ENCODE measurements at places on chromosomes 7 and 10.

DNA sequence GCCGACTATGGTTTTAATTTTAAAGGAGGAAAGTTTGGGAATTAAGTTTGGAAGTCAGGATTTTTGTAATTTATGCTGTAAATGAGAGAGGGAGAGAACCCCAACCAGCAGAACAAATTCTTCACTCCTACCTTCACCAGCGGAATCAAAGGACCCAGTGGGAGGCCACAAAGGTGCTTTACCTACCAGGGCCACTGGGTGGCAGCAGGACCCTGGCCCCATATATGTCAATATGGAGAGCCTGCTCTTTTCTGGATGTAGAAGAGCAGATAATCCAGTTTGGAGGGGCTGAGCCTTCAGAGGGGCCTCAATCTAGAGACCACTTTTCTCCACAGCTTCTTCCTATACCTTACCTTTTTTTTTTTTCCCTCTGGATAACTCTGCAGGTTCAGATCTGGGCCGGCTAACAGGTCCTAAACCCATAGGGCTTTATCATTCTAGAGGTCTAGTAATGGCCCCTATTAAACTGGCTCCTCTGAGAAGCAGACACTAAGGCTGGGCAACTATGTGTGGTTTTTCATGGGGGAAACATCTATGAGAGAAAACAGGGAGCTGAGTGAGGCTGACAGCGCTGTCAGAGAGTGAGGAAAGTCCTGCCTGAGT is 8.5 kb upstream of the SCD start:
- peak; percentile 61 for DNase-seq

GRCh38 chr10:110546499-110547110 is 20.9 kb upstream of the SMC3 start:
- DNase-seq: no peak

DNA sequence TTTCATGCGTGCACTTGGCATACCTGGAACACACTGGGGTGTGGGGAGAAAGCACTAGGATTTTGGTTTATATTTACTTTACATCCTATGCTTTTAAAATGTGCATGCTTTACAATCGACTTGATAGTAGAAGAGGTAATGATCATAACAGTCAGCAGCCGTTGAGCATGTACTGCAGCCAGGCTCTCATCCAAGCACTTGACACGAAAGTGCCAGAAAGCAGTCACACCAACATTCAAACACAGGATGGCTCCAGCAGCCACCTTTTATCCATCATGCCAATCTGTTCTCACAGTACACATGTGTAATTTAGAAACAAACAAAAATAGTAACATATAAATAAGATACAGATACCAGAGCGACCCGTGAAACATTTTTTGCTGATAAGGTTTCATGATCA is 1.2 kb upstream of the FAM241B start:
- DNase-seq: no peak

DNA sequence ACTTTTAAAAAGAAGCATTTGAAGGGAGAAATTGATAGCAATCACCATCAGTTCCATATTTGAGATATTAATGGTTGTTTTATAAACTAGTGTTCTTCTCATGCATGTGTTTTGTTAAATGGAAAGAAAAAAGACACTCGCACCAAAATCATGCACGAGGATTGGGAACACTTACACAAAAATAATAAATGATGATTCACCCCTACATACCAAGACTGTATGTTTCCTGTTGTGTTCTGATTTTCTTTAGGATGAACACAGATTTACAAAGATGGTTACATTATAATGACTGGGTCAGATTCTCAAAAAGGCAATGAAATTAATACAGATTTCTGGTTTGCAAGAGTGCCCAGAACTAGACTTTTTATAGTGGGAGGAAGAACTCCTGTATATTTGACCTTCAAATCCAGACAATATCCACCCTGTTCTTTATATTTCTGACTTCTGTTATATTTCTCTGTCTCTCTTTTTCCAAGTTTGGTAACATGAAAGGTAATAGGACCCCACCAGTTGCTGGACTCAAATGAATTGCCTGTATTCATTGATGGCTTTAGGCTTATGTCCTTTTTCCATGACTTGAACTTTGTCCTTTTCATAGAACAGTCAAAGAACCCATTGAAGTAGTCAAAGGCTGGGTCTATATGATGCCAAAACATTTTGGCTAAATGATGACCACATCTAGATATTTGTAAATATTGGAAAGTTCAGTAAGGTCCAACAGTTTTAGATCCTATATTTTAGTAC is 54.4 kb downstream of the SEMA3A start:
- DNase-seq: no peak

DNA sequence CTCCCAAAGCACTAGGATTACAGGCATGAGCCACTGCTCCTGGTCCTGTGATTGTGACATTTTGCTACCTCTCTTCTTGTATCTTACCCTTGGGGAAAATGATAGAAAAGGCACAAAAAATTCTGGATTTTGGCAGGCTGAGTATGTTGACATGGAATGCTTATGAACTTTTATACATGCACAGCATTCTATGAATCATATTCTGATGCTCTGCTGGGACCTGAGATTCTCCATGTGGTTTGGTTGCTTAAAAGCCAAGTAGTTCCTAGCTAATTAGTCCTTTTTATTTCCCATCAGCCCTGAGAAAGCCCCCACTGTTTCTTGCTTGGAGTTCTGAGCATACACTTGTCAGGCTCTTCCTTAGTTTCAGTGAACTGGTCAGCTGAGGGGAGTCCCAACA is 8.3 kb upstream of the KAZALD1 start:
- no peak for DNase-seq

DNA sequence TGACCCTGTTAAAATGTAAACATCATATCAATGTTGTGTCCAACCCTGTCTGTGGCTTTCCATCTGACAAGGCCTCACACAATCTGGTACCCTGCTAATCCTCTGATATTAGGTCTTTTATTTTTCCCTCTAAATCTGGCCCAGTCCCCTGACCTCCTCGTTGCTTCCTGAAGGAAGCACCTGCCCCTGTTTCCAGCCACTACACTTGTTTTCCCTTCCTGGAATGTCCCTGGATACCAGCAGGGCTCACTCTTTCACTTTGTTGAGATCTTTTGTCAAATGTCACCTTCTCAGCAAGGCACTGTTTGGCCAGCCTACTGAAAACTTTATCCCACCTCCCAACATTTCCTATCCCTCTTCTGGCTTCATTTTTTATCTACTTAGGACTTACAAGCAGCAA is 2.1 kb downstream of the SAMD9L start:
- no peak for DNase-seq

GRCh38 chr7:57427594-57427993 is 22.4 kb upstream of the ZNF716 start:
- DNase-seq: no peak

DNA sequence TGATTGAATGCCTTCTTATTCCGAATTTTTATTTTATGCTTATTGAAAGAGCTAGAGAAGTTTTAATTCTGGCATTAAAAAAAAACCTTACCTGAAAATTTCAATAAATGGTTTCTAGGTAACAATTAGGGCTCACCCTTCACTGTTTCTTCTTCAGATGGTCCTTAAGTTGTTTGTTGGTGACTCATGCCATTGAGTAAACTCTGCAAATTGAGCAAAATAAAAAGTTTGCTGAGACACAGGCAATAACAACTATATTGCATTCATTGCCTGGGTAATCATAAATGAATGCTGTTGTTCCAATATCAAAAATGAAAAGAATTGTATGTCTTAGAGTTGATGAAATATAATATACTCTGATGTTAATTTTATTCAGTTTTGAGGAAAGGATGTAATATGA is 300.3 kb downstream of the CDK14 start:
- no peak for DNase-seq

GRCh38 chr10:57336341-57336740 is 931.4 kb downstream of the IPMK start:
- no peak for DNase-seq

- DNase-seq: no peak
Observed at GRCh38 chr10:93376372-93377293, 105.5 kb downstream of the MYOF start.

- no peak for DNase-seq
Observed at GRCh38 chr7:41911792-41912191, 208.9 kb upstream of the INHBA start.

GRCh38 chr10:646118-646524 is 43.3 kb downstream of the DIP2C start:
- DNase-seq: no peak

DNA sequence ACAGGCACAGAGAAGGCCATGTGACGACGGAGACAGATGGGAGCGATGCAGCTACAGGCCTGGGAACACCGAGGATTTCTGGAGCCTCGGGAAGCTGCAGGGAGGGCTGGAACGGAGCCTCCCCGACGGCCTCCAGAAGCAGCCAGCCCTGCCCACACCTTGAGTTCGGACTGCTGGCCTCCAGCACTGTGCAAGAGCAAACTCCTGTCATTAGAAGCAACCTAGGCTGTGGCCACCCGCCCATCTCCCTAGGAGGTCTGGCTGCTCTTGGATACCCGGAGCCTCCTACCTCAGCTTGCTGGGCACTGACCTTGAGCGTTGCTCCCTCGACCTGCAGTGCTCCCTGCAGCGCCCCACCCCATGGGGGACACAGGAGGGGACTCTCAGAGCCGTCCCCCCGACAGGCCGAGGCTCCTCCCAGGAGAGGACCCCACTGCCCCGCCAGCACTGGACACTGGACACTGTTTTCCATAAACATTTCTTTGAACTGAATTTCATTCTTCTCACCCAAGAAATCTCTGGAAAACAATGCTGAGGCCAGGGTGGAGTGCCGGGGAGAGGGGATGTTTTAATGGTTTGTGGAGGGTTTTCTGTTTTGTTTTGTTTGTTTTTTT is 22.5 kb upstream of the TNRC18 start:
- DNase-seq: no peak

- no peak for DNase-seq
Observed at GRCh38 chr7:128938544-128939074, 882 bp downstream of the IRF5 start.

DNA sequence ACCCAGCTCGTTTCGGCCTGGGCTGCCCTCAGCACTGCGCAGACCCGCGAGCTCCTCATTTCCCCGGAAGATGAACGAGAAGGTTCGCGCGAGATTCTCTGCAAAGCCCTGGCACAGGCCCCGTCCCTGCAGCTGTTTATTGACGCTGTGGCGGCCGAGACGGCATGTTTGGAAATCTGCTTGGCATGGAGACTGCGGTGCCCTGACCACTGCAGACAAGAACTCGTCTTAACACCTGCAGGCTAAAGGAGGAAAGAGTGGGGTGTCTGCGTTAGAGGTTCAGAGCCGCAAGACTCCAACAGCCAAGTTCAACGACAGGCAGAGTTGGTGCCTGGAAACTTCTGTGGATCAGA is 125.6 kb downstream of the DNAJB6 start:
- no peak for DNase-seq

DNA sequence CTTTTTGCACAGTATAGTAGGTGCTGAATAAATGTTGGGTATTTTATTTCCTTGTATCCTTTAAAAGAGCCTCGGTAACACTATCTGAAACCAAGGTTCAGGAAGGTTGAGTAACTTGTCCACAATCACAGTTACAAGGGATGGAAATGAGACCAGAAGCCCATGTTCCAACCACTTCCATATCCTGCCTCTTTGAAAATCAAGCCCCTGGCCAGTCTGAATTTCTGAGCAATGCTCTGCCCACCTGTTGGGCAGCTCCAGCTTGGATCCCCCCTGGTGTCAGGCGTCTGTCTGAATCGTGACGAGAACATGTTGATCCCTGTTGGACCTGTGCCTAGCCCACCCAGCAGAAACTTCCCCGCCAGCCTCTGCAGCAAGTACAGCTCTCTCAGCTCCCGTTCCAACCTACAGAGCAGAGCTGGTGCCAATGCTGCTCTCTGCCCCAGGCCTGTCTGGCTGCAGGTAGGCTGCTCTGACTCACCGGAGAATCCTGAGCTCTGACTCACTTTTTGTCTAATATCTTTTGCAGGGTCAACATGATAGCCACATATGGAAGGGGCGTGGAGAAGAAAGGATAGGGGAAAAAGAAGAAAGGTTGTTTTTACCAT is 595.5 kb downstream of the INHBA start:
- DNase-seq: no peak
